Activated T-cell treated with anti-CD3 and anti-CD28 coated beads, Interleukin-2, amount 50 U/mL, for 72 hours (primary cell): ENCODE measurements at places on chromosomes 2 and 18. TPM values are rescaled to one million over a fixed set of nuclear protein-coding genes. Genes with fewer than 3 reads are reported as not detected.

- no peak overlapping the region for H3K4me3 ChIP-seq
- H3K4me1 ChIP-seq = no peaks in the 10 kb centered on the region
- H3K27me3 ChIP-seq = no peaks in the 10 kb centered on the region
- no peak overlapping the region for H3K27ac ChIP-seq
- no peaks in the 10 kb centered on the region for H3K36me3 ChIP-seq
Measured at GRCh38 chr2:129870685-129871241, 108.7 kb upstream of the RAB6C start.

- no peaks in the 10 kb centered on the region for H3K36me3 ChIP-seq
- peaks cover 37% of the 10 kb centered on the region for H3K4me1 ChIP-seq
- no peak for DNase-seq
- peaks cover 30% of the 10 kb centered on the region for H3K27me3 ChIP-seq
Measured at GRCh38 chr18:58579561-58580047, 49.3 kb downstream of the ALPK2 start.

GRCh38 chr2:119350311-119350998 lies 16.2 kb downstream of the C2orf76 start:
- H3K4me3 ChIP-seq = no peak overlapping the region
- DNase-seq = no peak
- no peak overlapping the region for H3K27ac ChIP-seq
- peaks cover under 1% of the 10 kb centered on the region for H3K4me1 ChIP-seq
- H3K36me3 ChIP-seq = no peaks in the 10 kb centered on the region
- H3K27me3 ChIP-seq = no peaks in the 10 kb centered on the region

GRCh38 chr2:235608200-235608887 lies 114.5 kb downstream of the AGAP1 start:
- no peak overlapping the region for H3K27ac ChIP-seq
- no peak for DNase-seq
- H3K27me3 ChIP-seq = no peaks in the 10 kb centered on the region
- H3K36me3 ChIP-seq = no peaks in the 10 kb centered on the region

DNA sequence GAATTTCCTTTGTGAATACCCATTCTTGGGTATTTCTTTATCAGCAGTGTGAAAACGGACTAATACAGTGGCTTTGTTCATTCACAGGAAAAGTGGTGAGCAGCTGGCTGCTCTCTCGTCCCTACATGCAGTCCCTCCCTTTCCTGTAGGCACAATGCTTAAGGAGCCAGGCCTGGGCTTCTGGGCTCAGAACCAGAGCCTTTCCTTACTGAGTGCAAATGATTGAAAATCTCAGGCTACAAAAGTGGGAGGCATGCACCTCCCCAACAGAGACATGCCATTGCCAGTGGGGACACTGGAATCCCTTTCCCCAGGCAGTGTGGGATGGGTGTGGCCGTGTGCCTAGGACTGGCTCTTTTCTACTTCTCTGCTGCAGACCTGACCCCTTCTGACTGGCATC lies 61.3 kb downstream of the MCFD2 start:
- no peak for DNase-seq
- H3K4me1 ChIP-seq = no peaks in the 10 kb centered on the region
- H3K27ac ChIP-seq = no peak overlapping the region
- no peak overlapping the region for H3K4me3 ChIP-seq

DNA sequence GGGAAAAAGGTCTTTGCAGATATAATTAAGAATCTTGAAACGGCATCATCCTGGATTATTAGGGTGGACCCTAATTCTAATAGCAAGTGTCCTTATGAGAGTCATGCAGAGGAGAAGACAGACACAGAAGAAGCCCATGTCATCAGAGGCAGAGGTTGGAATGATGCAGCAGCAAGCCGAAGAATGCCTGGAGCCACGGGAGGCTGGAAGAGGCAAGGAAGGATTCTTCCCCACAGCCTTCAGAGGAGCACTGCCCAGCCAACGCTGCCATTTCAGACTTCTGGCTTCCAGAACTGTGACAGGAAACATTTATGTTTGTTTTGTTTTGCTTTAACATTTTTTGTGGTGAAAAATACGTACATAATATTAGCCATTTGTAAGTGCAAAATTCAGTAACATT lies 72.3 kb downstream of the MCFD2 start:
- no peak overlapping the region for H3K4me3 ChIP-seq
- DNase-seq = no peak
- H3K36me3 ChIP-seq = no peaks in the 10 kb centered on the region
- no peaks in the 10 kb centered on the region for H3K4me1 ChIP-seq

Gene ALK
- 0.25 TPM for total RNA-seq

Gene LCT
- total RNA-seq = 0.29 TPM

Gene SMPD4
- total RNA-seq = 78.8 TPM

DNA sequence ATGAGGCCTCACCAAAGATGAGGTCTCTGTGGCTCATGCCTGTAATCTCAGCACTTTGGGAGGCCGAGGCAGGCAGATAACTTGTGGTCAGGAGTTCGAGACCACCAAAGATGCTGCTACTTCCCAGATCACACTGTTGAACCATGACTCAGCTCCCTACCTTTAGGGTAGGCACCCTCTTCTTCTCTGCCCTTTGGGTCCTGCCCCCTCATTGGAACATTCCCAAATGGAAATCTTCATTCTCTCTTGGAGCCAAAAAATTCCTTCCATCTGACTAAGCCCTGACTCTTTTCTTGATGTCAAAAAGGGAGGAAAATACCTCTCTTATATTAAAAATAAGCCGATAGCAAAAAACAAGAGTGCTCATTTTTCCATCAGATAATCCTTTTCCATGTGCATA lies 183.5 kb downstream of the PAX3 start:
- no peak for DNase-seq
- no peak overlapping the region for H3K27ac ChIP-seq
- H3K4me3 ChIP-seq = no peak overlapping the region
- no peaks in the 10 kb centered on the region for H3K4me1 ChIP-seq

DNA sequence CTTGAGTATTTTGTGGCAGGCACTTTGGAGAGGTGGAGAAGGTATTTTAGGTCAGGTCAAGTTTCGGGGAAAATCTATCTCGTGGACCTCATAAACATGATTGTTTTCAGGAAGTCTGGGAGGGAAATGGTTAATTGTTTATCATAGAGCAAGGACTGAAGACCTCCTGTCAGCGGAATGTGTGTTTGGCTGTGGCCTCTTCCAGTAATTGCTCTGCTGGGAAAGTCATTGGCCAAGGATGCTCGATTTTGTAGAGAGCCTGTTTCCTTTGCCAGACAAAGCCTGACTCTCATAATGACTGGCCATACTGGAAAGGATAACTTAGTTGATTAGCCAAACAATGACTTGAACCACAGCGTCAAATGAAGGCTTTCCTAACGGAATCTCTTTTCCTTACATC lies 30.0 kb downstream of the IL1R2 start:
- DNase-seq = no peak
- no peak overlapping the region for H3K4me3 ChIP-seq
- H3K27me3 ChIP-seq = no peaks in the 10 kb centered on the region
- no peak overlapping the region for H3K27ac ChIP-seq
- peaks cover 78% of the 10 kb centered on the region for H3K4me1 ChIP-seq

DNA sequence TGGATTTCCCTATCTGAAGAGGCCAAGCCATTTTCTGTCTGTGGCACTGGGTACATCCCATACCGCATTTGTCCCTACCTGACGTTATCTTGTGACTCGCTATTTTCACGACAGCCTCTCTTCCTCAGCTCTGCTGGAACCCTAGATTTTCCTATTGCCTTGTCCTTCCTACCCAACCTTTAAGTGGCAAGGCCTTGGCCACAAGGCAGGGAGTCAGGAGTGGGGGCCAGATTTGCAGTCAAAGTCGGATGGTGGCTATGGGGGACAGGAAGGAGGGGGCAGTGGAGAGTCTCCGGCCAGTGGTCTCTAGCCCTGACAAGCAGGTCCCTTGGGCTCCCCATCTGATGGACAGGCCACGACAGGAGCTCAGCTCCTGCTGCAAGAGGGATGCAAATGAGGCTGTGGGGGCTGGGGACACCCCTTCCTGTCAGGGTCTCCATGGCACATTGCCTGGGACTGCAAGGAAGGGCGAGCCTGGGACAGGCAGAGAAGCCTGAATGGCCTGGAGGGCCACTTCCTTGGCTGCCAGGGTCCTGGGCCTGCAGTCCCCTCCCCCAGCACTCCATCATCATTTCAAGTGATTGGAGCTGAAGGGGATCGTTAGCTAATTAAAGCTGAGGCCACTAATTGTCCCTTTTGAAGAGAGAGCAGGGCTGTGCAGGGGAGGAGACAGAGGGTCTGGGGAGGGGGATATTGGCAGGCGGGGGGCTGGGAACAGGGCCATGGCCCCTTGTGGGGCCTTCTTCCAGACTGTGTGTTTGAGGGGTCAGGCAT lies 6.3 kb upstream of the ECEL1 start:
- no peak overlapping the region for H3K4me3 ChIP-seq
- H3K36me3 ChIP-seq = no peaks in the 10 kb centered on the region
- H3K27me3 ChIP-seq = peaks cover 17% of the 10 kb centered on the region
- no peak overlapping the region for H3K27ac ChIP-seq
- no peaks in the 10 kb centered on the region for H3K4me1 ChIP-seq
